ENCODE measurements at places on chromosomes 5 and 9. TPM values are rescaled to one million over a fixed set of nuclear protein-coding genes. Genes with fewer than 3 reads are reported as not detected.

- no peak for DNase-seq
Observed at GRCh38 chr9:124251605-124252378, 6.0 kb upstream of the NEK6 start.

Gene LTC4S
- 0.83 TPM for total RNA-seq

Gene SPRY4
- total RNA-seq, result 4.5 TPM

GRCh38 chr9:14909961-14910805 lies at the start of gene FREM1:
Gene FREM1 (minus strand): TSS chr9:14910428. CDS start chr9:14868977, 41,451 bp downstream.
- DNase-seq, result peak; percentile 0

Gene PCSK1
- total RNA-seq, result not detected

GRCh38 chr5:120436996-120437395 lies 27.1 kb upstream of the PRR16 start:
- DNase-seq, result peak; percentile 71

DNA sequence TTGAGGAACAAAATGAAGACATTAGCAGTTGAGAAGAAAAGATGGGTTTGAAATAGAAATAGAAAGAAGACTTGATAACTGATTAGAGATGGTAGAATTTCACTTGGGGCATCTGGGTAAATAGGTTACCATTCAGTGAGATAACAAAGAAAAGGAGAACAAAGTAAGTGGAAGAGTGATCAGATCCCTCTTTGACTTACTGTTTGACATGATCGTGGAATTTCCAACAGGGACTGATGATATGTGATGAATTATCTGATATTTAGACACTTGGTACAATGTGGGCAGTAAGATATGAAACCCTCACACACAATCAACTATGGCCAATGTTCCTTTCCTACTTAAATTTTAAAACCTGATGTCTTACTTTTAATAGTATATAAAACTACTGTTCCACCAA lies 70.1 kb upstream of the STARD4 start:
- no peak for DNase-seq

GRCh38 chr5:180328296-180329137 lies 24.6 kb downstream of the GFPT2 start:
- peak; percentile 59 for DNase-seq

Gene DRD1
- total RNA-seq, result 2.6 TPM

Gene ABO
- total RNA-seq, result not detected

Gene GGTA1
- total RNA-seq, result under 0.01 TPM

Gene FOXI1
- not detected for total RNA-seq

DNA sequence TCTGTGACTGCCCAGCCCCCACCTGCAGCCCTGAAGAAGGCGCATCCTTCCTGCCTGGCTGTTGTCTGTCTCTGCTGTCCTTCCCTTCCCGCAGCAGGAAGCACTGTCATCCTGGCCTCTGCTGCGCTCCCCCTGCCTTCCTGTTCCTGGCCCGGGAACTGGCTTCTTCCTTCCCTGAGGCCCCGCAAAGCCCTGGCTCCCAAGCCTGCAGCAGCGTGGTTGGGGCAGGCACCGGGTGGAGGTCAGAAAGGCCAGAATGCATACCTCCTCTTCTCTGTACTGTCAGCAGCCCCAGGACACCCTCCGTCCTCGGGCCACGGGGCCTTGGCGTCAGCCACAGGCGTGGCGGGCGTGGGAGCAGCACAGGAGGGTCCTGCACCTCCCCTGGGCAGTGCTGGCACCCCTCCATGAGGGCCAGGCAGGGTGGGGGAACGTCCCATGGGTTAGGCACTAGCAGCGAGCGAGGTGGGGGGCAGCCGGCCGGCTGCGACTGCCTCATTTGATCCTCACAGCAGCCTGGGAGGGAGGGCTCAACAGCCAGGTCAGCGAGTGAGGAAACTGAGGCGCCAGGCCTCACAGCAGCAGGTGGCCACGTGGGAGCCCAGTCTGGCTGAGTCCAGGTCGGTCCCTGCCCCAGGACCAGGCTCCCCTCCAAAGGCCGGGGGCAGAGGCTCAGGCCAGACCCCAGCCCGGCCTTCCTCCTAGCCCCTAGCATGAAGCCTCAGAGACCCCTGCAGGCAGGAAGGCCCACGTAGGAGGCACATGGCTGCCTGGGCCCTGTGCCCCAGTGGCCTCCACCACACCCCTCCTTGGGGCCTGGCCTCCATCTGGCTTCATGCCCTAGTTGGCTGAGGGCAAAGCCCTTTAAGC lies 9.4 kb downstream of the FLT4 start:
- DNase-seq, result no peak

- DNase-seq, result no peak
Observed at GRCh38 chr9:27408482-27408881, 111.5 kb upstream of the EQTN start.

DNA sequence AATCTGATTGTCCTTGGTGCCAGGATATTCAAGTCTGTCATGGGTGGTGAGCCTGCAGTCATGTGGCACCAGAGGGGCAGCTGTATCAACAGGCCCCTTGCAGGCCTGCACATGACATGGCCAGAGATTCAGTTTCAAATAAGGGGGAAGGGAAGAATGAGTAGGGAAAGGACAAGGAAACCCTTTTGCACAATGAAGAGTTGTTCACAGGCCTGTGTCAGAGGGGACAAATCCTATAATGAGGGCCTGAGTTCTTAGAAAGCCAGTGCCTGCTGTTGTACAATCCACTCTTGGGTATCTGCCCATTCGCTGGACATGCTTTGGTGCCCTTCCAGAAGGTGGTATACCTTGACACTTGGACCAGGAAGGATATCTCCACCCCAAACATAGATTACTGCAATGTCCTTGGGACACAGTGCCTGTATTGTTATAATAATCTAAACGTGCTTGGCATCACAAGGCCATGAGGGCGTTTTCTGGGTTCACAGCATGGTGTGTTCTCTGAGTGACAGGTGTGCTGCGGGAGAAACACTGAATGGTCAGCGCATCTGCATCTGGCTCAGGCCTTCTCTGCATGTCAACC lies 1.9 kb upstream of the TMEM171 start:
- DNase-seq, result no peak

DNA sequence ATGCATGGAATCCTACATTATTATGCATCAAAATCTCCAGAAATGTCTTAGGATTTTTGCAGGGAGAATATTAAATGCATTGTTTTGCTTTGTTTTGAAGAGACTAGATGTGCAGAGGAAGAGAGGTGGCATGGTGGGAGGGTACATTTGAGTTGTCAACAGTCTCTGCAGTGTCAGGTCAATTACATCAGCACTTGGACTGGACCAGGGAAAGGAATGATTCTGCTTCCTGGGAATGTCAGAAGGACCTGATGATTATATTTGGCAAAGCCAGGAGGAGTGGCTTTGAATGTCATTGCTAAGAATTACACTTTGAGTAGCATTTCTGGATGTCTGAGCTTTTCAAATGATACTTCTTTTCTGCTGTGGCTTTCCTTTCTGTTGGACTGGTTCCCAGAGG lies 17.5 kb upstream of the TMEFF1 start:
- DNase-seq, result peak; percentile 46

DNA sequence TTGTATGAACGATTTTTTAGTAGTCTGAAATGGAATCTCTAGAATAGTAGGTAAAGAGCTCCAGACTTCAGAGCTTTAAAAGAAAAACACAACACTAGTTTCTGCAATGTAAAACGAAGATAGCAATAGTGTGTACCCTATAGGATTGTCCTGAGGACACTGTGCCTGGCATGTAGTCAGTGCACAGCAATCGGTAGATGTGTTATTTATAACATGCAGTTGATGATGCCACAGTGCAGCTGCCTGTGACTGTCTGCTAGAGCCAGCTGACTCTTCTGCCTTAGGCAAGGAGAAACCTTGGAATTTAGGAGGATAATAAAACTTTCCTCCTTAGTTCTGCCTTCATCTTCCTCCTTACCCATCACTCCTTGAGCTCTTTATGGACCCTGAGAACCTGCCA lies 27.7 kb upstream of the TMOD1 start:
- no peak for DNase-seq

DNA sequence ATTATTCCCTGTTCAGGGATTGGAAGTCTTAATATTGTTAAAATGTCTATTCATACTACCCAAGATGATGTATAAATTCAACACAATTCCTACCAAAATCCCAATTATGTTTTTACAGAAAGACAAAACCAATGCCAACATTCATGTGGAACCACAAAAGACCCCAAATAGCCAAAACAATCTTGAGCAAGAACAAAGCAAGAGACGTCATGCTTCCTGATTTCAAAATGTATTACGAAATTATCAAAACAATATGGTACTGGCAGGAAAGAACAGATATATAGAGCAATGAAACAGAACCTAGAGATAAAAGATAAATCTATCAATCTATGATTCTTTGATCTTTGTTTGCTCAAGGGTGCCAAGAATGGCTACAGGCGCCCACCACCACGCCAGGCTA lies 237.9 kb downstream of the TAF11L14 start:
- no peak for DNase-seq

Gene PRXL2C
- total RNA-seq, result 29.3 TPM

GRCh38 chr9:89808756-89809181 lies 204.0 kb downstream of the GADD45G start:
- DNase-seq, result no peak

- peak; percentile 94 for DNase-seq
Observed at GRCh38 chr5:65861830-65862241, 64.5 kb upstream of the ERBIN start.

Gene MEGF9
- total RNA-seq, result 24.9 TPM

Gene CMYA5
- 4.1 TPM for total RNA-seq

GRCh38 chr9:96141666-96142065 lies 160.3 kb downstream of the HSD17B3 start:
- DNase-seq, result no peak

GRCh38 chr9:116504893-116505480 lies 182.1 kb upstream of the TRIM32 start:
- no peak for DNase-seq

- DNase-seq, result peak; percentile 63
Observed at GRCh38 chr5:23506329-23507236, 826 bp upstream of the PRDM9 start.

GRCh38 chr9:93286252-93287188 lies 102.6 kb downstream of the WNK2 start:
- no peak for DNase-seq

- DNase-seq, result no peak
Observed at GRCh38 chr9:72564479-72565281, 43.3 kb downstream of the TMC1 start.

GRCh38 chr9:34549407-34549732 lies 26.6 kb upstream of the ENHO start:
- no peak for DNase-seq

Gene HAND1
- total RNA-seq, result not detected

DNA sequence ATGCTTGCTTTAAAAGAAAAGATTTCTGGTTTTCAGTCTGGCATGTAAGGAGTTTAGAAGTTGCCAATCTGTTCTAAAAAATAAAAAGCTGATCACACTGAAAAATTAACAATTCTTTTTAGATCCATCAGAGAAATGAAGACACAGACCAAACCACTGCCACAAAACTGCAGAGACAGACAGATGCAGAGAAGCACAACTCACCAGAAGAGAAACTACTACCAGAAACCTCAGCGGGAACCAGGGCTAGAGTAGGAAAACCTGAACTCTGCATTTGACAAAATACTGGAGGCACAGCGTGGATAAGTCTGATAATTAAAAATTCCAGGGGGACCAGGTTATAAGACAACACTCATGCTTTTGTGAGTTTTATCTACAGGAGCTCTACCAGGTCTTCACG lies 28.8 kb downstream of the FBXL17 start:
- no peak for DNase-seq

Gene ENG
- total RNA-seq, result 11.8 TPM

GRCh38 chr5:34474573-34475021 lies 181.5 kb upstream of the RAI14 start:
- DNase-seq, result peak; percentile 42

GRCh38 chr9:4055032-4055431 lies 244.8 kb downstream of the GLIS3 start:
- no peak for DNase-seq

GRCh38 chr9:136744773-136745172 lies 2.0 kb upstream of the LCN10 start:
- DNase-seq, result no peak

Gene LMX1B
- not detected for total RNA-seq

Gene C8G
- 1.2 TPM for total RNA-seq

Data from fibroblast of lung (primary cell).